ENCODE measurements at places on chromosomes 12 and 14. TPM values are rescaled to one million over a fixed set of nuclear protein-coding genes. Genes with fewer than 3 reads are reported as not detected.

- peak; percentile 77 for DNase-seq
These were observed 24.1 kb downstream of the KLRD1 start for GRCh38 chr12:10331642-10332239.

DNA sequence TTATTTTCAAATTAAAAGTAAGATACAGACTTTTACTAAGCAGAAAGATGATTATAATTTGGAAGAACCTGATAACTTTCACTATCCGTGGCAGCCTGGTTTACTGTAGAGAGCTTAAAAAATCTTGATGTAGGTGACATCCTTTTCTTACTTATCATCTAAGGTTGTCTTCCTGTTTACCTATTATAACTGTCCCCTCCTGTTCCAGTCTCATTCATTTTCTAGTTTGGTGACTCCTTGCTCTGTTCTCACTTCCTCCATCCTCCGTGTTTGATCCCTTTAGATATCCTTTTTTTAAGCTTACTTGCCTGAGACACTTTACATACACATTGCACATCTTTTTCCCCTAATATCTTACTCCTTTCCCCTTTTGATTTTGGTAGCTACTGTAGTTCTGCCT, 27.5 kb downstream of the CCDC91 start:
- no peak for DNase-seq

- DNase-seq: no peak
These were observed 6.7 kb upstream of the FITM1 start for GRCh38 chr14:24123424-24124417.

DNA sequence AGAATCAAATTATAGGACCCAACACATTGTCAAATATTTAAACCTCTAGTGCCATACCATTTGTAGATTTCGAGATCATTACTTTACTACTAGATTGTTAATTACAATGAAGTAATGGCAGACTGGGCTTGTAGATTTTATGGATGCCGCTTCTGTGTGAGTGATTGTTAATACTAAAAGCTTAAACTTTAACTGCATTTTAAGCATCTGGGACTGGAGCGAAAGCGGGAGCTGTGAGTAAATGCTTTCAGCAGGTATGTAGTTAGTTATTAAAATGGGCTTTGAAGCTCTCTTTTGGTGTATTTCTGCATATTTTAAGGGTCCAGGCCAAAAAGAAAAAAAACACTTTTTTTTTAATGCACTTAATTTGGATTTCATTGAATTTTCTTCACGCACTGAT, 519.3 kb downstream of the MED13L start:
- DNase-seq: no peak

DNA sequence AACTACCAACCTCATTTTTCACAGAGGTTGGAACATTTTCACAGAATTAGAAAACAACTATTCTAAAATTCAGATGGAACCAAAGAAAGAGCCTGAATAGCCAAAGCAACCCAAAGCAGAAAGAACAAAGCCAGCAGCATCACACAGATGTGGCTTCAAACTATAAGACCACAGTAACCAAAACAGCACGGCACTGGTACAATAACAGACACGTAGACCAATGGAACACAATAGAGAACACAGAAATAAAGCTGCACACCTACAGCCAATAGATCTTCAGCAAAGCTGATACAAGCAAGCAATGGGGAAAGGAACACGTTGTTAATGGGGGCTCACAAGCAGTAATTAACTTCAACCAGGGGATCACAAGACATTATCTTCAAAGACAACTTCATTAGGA, 87.8 kb upstream of the FERMT2 start:
- DNase-seq: no peak

DNA sequence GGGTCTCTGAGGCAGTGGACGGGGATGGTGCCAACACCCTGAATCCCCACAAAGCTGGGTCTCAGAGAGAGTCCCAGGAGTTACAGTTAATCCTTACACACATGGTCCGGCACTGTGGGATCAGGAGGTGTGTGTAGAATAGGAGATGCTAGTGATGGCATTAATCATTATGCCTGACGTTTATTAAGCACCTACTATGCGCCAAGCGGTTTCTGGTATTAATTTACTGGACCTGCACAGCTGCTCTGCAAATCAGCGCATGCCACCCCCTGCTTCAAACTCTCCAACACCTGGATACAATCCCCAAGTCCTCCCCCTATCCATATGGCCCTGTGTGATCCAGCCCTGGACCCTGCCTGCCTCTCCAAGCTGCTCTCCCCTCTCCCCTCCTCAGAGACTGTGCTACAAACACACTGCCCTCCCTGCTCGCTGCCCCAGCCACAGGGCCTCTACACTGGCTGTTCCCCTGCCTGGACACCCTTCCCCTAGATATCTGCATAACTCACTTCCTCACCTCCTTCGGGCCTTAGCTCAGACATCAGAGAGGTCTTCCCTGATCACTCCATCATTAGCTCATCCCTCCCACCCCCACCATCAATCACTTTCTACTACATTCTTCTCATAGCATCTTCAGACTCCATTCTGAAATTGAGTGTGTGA, 86.0 kb downstream of the RFLNA start:
- no peak for DNase-seq

GRCh38 chr12:126483145-126484068, 1418.2 kb downstream of the AACS start:
- peak; percentile 11 for DNase-seq

GRCh38 chr12:53048780-53049401, 974 bp upstream of the TNS2 start:
- DNase-seq: peak; percentile 90

DNA sequence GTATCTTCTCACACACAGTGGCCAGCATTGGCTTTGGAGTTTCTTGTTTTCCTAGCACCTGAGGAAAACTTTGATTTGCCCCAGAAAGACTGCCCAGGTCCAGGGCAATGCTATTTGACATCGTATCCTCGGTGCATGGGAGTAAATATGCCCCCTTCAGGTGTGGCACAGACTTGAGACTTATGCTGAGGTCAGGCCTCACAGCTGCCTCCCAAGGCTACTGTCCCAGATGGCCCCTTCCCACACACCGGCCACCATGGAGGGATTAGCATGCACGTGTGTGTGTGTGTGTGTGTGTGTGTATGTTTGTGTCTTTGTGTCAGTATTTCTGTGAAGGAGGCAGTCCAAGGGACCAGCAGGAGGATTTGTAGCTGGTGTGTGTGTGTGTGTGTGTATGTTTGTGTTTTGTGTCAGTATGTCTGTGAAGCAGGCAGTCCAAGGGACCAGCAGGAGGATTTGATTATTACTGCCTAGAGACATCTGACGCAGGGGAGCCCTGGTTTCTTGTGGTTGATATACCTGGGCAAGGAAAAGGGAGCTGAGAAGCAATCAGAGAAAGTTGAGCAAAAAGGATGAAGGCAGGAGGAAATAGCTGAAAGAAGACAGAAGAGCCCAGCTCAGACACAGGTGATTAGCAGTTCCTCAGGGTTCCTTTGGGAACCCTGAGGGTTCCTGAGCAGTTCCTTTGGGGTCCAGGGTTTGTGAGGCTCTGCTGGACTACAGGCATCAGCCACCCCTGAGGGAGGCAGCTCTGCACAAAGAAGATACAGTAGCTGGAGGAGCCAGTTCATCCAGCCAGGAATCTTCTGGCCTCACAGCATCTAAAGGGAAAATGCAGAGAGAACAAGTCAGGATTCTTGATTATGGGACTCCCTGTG, 42.2 kb downstream of the COX16 start:
- DNase-seq: no peak

- DNase-seq: peak; percentile 56
These were observed 10.6 kb upstream of the DNAL1 start for GRCh38 chr14:73634011-73634833.

GRCh38 chr14:103544388-103545218, 15.6 kb downstream of the TRMT61A start:
- DNase-seq: no peak

GRCh38 chr14:74954947-74955228, 509 bp downstream of the PGF start:
- no peak for DNase-seq

DNA sequence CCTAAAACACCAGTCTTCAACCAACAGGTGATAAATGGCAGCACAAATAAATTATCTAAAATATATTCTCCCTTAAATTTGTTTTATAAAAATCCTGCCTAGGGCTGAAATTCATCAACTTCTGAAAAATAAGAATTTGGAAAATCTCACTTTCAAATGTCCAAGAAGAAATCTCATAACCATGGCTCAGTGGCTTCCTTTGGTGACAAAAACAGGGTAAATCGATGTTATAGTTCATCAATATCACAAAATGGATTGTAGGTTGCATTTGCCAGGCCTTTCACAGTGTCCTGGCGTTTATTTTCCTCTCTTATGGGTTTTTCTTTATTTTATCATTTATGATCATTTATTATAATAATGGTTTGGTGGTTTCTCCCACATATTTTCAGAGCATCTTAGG, 103.0 kb downstream of the PTGER2 start:
- no peak for DNase-seq

- DNase-seq: peak; percentile 36
These were observed 8.5 kb upstream of the STON2 start for GRCh38 chr14:81408595-81408994.

DNA sequence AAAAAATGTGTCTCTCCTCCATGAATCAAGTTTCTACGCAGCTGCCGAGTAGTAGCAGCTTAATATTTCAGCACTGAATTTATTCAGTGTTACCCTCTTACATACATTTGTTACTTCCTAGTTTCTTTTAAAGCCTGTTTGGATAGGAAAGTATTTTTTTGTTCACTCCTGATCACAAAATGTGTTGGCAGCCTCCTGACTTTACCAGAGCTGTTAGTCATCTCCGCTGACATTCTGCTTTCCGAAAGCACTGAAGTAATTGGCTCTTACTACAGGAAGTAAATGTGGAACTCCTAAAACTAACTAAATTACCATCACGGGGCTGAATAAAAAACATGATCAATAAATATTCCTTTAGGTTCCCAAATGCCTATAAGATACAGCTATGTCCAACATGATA, 225.5 kb downstream of the EPS8 start:
- no peak for DNase-seq

DNA sequence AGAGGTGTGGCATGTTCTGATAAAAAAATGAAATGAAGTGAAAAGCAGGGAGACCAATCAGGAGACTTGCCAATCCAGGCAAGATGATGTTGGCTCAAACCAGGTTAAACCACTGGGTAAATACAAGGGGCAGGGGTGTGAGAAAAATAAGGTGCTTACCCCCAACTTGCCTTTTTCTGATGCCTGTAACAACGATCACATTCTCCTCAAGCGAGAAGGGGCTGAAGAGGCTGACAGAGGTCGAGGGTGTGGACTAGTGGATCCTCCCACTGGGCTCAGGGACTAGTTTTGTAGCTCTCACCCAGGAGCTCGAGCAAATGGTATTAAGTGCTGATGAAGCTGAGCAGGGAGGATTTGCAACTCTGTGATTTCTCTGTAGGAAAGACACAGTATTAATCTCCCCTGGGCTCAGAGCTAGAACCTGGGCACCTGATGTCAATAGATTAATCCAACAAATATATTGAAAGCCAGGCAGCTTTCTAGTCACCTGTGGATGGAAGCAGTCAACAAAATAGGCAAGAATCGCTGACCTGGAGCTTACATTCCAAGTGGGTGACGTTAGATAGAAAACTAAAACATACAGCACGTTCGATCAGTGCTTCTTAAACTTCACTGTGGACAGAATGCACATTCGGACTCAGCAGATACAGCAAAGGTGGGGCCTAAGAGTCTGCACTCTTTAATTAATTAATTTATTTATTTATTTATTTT, 15.2 kb upstream of the EAPP start:
- no peak for DNase-seq

DNA sequence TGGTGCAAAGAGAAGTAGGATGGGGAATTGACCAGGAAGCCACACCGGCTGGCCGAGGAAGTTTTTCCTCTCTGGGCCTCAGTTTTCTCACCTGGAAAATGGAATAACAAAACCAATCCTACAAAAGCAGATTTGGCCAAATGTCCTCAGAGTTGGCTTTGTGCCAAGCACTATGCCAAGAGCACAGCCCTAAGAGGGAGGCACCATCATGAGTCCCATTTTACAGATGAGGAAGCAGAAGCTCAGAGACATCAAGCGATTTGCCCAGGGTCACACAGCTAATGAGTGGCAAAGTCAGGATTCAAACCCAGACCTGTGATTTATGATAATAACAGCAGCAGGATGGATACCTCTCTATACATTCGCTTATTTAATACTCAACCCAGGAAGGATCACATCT, 27.3 kb downstream of the RASAL1 start:
- DNase-seq: no peak

- DNase-seq: no peak
These were observed 199.6 kb upstream of the TMEM260 start for GRCh38 chr14:56379956-56380355.

DNA sequence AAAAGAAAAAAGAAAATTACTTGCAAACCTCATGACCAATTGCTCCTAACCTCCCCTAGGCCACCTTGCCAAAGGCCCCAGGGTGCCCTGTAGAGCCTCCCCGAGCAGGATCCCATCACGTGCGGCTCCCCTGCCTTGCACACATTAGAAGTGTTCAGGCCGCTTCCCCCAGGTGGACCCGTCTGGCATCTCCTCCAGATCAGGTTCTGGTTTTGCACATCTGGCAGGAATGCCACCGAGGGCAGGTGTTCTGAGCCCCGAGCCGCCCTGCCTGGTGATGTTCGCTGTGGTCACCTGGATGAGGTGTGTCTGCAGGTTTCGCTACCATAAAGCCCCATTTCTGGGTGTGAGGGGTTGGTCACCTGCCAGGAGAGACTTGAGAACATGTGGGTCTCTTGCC, 19.3 kb downstream of the MMP17 start:
- DNase-seq: no peak

GRCh38 chr12:1913377-1914113, 4.9 kb downstream of the CACNA2D4 start:
- DNase-seq: no peak

DNA sequence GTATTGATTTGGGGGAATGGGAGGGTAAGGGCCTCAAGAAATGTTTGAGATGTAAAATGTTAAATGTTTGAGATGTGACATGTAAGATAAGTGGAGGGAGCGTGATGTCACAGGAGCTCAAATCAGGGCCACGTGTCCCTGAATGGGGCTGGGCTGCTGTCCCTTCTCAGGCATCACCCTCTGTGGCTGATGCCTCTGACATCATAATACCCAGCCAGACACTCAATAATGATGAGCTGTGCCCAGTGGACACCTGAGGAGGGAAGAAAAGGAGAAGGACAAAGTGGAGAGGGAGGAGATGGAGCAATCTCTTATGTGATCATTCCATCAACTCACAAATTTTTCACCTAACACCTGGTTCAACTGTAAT, 120.8 kb downstream of the SAMD4A start:
- no peak for DNase-seq

Gene NIN
- 40.0 TPM for total RNA-seq

Gene FLVCR2
- 17.0 TPM for total RNA-seq

Gene OAS2
- 11.7 TPM for total RNA-seq
